Brain (organoid and tissue), 16 donors: ENCODE measurements at places on chromosomes 5 and 9.
A peak's percentile ranks its signal among the peaks of the same experiment; 100 is the strongest.

DNA sequence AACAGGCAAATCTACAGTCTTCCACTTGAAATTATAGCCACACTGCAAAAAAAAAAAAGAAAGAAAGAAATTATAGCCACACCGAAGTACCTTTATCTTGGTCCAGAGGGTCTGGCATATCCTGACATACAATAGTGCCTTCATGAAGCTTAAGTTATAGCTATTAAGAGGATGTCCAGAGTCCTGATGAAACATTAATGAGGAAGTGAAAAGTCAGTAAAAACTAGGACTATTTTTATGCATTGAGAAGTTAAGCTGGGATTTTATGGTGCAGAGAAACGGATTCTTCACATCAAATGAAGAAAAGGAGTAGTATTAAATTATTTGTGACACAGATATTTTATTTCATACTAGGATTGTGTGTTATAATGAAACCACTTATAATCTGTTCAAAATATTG lies 123.9 kb downstream of the SV2C start:
- DNase-seq = no peak

GRCh38 chr5:132003982-132004381 lies 7.5 kb downstream of the ACSL6 start:
- DNase-seq = no peak

GRCh38 chr9:108282872-108283271 lies 572.9 kb downstream of the ACTL7B start:
- no peak for DNase-seq

GRCh38 chr9:113715086-113715485 lies 161.0 kb upstream of the ZNF618 start:
- no peak for DNase-seq

GRCh38 chr9:136799854-136800657 lies 3.9 kb downstream of the CCDC183 start:
- peak; percentile 82 for DNase-seq

DNA sequence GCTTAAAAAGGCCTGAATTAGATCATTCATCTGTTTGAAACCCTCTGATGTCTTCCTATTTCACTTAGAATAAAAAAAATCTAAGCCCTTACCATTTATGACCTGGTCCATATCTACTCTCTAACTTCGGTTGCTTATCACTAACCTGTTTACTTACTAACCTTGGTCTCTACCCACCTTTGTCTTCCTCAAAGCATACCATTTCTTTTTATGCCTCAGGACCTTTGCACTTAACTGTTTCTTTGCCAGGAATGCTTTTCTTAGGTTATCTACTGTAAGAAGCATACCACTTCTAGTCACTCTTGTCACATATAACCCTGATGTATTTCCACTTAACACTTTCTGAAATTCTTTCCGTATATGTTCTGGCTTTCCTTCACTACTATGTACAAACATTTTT lies 67.0 kb downstream of the UHRF2 start:
- DNase-seq = no peak

GRCh38 chr5:54603372-54603771 lies 85.8 kb downstream of the SNX18 start:
- no peak for DNase-seq

- no peak for DNase-seq
Measured at GRCh38 chr5:2996248-2996647, 244.8 kb upstream of the IRX2 start.

DNA sequence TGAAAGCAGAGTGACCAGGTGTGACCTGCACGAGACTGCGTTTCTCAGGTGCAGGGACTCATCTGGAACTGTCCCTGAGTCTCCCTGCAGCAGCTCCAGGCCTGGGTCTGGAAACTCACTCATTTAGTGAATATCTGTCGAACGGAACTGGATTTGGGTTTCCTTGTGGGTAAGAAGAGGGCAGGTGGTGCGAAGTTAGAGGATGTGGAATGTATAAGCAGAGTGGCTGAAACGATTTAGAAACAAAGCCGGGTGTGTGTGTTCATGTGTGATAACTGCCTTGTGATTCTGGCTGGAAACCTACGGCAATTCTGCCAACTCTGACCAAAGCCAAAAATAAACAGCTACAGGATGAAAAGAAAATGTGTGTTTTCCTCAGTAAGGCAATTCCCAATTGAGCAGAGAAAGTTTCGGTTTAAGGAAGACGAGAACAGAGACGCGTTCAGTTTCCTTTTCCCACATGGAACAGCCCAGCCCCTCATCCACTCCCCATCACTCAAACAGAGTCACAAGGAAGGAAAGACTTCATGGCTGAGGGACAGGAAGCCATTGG lies 130.3 kb downstream of the NSG2 start:
- no peak for DNase-seq

DNA sequence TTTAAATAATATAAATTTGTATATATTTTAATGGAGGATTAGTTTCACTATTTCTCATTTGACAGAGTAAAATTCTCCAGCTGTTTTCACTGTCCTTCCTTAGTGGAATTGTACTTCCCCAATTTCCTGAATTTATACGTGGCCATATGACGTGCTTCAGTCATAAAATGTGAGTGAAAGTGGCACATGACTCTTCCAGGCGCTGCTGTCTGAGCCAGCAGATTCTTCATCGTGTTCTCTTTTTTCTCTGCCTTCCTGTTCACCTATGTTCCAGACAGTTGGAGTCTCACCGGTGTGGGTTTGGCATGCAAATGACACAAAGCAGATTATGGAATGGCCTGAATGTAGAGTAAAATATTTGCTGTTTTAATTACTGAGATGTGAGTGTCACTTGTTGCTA lies 684.1 kb downstream of the SEMA5A start:
- no peak for DNase-seq

GRCh38 chr5:96968614-96969013 lies 32.7 kb downstream of the LNPEP start:
- peak; percentile 3 for DNase-seq

DNA sequence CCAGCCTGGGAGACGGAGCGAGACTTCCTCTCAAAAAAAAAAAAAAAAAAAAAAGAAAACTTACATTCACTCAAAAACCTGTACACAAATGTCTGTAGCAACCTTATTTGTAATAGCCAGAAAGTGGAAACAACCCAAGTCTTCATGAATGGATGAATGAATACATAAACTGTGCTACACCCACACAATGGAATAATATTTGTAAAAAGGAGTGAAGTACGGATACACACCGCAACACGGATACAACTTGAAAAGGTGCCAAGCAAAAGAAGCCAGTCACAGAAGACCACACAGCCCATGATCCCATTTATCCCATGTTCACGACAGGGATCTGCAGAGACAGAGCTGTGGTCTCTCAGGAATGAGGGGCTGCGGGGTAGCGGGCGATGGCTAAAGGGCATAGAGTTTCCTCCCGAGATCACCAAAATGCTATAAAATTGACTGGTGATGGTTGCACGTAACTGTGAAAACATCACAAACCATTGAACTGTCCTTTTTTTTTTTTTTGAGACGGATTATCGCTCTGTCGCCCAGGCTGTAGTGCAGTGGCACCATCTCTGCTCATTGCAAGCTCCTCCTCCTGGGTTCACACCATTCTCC lies 76.2 kb upstream of the COL5A1 start:
- no peak for DNase-seq

- DNase-seq = peak; percentile 3
Measured at GRCh38 chr5:123035360-123035917, 1.1 kb downstream of the PPIC start.

GRCh38 chr9:5552301-5552700 lies 42.0 kb downstream of the PDCD1LG2 start:
- no peak for DNase-seq

- DNase-seq = no peak
Measured at GRCh38 chr9:88218726-88219125, 80.5 kb upstream of the SPATA31C2 start.

- DNase-seq = no peak
Measured at GRCh38 chr9:18976221-18976708, 56.7 kb downstream of the SAXO1 start.

DNA sequence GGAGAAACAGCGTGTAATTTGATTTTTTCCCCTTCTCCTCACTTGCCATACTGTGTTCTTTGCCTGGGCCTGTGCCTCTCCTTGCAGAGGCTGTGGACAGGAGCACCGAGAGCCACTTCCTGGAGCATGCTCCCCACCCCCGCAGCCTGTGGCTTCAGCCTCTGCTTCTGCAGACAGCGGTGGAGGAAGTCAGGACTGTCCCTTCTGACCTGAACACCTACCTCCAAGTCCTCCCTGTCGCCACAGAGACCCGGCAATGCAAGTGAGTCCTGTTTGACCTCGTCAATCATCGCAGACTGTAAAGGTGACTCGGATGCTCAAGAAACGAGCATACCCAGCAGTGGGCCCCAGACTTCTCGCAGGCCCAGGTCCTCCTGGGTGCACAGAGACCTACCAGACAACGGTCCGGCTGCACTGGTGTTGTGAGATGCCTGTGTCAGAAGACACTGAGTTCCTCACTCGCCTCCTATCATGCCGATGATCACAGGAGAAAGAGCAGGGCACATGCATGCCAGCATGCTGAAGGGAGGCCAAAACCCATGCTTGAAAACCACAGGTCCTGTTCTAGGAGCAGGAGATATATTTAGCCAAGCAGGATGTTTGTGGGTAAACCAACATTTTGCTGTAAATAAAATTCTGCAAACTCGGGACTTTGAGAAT lies 198.8 kb downstream of the AUH start:
- DNase-seq = no peak

- no peak for DNase-seq
Measured at GRCh38 chr5:171521219-171521633, 101.8 kb downstream of the FGF18 start.

DNA sequence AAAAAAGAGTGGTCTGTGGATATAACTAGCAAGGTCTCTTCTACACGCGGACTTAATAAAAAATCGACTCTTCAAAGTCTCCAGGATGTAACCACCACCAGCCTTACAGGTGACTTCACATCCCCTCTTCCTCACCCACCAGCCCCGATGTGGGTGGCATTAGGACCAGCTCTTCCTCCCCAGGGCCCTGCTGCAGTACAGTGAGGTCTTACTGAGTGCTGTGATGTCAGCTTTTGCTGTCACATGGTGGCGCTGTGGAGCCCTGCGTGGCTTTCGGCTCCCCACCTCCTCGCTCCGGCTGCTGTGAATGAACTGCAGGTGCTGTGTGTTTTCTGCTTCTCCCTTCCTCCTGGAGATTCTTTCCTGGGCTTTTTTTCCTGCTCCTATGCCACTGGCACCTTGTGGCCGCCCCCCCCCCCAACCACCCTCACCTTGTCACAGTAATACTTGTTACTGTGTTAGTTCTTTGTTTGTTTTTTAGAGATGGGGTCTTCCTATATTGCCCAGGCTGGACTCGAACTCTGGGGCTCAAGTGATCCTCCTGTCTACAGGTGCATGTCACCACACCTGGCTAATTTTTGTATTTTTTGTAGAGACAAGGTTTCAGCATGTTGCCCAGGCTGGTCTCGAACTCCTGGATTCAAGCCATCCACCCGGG lies 15.8 kb upstream of the RAPGEF1 start:
- DNase-seq = peak; percentile 77

DNA sequence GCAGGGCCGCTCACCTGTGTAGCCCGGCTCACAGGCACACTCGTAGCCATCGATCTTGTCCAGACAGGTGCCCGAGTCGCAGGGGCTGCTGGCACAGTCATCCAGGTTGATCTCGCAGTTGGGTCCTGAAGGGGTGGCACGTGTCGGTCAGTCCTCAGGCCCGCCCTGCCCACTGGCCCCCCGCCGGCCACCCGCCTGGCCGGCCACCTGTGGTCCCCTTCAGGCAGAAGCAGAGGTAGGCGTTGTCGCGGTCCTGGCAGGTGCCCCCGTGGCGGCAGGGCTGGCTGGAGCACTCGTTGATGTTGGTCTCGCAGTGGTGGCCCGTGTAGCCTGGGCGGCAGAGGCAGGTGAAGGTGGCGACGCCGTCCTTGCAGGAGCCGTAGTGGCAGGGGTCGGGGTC lies 30.6 kb downstream of the NOTCH1 start:
- DNase-seq = no peak

GRCh38 chr5:115948091-115948534 lies 14.2 kb upstream of the LVRN start:
- DNase-seq = no peak

- DNase-seq = peak; percentile 51
Measured at GRCh38 chr5:1161833-1162229, 39.6 kb upstream of the SLC6A19 start.

- peak; percentile 71 for DNase-seq
Measured at GRCh38 chr9:127199001-127199791, 65.4 kb upstream of the GARNL3 start.

DNA sequence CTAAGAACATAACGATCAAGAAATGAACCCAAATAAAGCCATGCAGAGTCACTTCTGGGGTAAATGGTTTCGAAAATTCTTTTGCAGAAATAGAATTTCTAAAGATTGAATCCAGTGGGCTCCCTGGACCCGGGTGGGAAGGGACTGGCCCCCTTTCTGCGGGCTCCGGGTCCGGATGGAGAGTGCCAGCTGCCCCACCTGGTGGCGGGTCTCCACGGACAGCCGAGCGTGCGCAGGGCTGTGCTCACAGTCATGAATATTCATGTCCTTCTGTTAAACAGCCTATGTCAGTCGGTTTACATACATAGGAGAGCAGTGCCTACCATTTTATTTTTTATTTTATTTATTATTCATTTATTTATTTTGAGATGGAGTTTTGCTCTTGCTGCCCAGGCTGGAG lies 4.7 kb upstream of the PPP1R26 start:
- peak; percentile 84 for DNase-seq

DNA sequence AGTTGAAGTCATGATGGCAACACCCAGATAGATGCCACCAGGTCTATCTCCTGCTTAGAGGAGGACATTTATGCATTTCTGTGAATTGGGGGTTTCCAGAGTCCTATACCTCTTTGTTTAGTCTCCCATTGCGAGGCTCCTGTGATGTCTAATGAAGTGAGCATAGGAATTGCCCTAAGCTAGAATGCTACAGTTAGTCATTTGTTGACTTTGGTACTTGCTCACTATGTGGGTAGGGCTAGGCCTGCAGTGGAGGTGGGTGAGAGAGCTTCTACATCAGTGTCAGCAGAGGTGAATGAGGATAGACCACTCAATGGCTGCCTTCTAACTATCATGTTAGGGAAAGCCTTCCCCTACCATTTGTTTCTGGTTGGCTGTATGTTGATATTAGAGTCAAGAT lies 173.3 kb upstream of the POC5 start:
- DNase-seq = no peak

DNA sequence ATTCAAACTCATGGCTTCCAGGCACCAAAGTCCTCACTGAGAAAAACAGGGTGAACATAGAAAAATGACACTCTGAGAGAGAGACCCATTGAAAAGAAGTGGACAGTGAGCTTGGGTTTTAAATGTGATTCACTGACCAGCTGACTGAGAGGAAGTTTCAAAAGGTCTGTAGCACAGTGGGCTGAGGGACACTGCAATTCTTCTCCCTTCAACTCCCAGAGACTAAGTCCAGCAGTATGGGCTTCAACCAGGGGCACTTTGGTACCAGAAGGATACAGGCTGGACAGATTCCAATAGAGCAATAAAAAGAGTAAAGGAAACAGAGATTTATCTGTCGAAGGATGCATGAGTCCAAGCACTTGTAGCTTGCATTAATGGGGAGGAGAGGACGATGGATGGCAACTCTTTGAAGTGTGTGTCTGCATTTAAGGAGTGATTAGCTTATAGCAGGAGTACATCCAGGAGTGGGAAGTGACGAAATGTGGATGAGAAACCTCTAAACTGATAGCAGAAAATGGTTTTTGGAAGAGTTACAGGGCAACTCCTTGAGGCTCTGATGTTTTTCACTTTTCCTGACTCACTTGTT lies 117.0 kb upstream of the ANKRD55 start:
- DNase-seq = no peak

GRCh38 chr9:78118742-78119473 lies 87.3 kb upstream of the GNAQ start:
- no peak for DNase-seq

GRCh38 chr5:167816354-167816753 lies 475.1 kb upstream of the WWC1 start:
- DNase-seq = no peak
